ENCODE measurements at places on chromosomes 2 and 18.

DNA sequence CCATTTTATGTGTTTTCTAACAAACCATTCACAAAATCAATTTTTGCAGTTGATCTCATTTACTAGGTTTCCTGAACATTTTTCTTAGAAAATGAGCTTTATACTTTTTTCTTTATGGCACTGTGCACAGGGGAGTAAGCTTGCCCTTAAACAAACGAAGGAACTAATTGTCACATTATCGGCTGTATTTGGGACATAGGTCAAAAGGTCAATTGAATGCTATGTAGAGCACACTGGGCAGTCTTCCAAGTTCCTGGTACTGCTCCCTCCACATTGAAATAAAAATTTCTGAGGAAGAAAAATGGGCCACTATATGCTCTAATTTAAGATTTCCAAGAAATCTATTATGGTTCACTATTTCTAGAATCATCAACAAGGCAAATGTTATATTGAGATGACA is 93.6 kb upstream of the TMEFF2 start:
- DNase-seq: no peak

DNA sequence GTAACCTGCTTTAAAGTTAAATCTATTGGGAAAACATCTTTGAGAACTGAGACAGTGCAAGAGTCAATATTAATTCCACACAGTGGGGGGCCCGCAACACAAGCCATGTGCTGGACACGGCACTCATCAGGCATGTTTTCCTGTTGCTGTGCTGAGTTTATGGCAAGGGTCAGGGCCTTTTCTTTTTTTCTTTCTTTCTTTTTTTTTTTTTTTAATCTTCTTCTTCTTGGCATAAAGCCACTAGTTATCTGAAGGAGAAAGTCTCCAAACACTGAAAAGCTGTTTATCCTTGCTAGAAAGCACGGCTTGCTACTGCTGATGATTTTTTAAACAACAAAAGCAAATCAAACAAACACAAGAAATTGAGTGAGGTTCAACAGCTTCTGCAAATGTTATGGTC is 252.1 kb downstream of the ZNF521 start:
- DNase-seq: no peak

- DNase-seq: no peak
Measured at GRCh38 chr2:12071318-12071717, 324.9 kb downstream of the LPIN1 start.

DNA sequence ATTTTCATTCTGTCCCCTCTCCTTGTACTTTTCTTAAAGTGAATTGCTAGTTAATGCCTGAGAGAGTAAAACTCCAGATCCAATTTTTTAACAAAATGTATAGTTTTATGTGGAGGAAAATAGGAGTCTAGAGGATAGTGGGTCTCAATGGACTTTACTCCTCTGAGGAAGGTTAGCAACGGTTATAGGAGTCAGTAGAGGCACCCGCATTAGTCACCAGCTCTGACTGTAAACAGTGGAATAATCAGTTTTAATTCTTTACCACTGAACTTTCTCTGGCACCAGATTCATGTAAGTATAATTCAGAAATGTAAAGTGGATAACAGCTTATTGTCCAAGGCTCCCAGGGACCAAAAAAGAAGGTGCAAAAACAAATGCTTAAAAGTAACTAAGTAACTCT is 38.7 kb upstream of the HNMT start:
- no peak for DNase-seq

DNA sequence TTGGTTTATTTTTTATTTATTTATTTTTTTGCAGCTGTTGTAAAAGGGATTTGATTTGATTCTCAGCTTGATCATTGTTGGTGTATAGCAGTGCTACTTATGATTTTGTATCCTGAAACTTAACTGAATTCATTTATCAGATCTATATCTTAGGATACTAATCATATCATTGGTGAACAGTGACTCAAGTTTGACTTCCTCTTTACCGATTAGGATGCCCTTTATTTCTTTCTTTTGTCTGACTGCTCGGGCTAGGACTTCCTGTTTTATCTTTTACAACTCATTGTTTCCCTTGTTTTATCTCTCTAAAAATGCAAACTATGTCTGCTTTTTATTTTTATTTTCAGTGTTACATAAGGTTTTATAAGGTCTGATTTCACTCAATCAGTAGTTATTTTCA is 23.6 kb downstream of the SP100 start:
- no peak for DNase-seq

- DNase-seq: no peak
Measured at GRCh38 chr2:149188291-149188690, 142.1 kb upstream of the LYPD6 start.

- peak; percentile 54 for DNase-seq
Measured at GRCh38 chr18:57441071-57441794, 6.1 kb downstream of the ONECUT2 start.

- no peak for DNase-seq
Measured at GRCh38 chr2:144331674-144332355, 188.1 kb downstream of the ZEB2 start.

DNA sequence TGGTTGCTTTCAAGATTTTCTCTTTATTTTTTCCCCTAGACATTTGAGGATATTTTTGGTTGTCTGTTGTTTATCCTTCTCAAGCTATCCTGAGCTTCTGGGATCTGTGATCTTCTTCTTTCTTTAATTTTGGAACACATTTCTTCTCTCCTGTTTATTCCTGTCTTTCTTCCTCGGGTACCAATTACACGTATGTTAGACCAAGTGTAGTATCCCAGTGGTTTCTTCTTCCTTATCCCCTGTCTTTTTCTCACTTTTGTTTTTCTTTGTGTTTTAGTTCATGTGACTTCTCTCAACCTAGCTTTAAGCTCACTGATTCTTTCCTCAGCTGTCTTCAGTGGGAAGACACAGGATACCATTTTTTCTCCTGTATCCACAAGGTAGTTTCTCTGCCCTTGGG is 120.0 kb downstream of the GALR1 start:
- DNase-seq: no peak

- DNase-seq: no peak
Measured at GRCh38 chr2:136572335-136572734, 193.0 kb upstream of the THSD7B start.

DNA sequence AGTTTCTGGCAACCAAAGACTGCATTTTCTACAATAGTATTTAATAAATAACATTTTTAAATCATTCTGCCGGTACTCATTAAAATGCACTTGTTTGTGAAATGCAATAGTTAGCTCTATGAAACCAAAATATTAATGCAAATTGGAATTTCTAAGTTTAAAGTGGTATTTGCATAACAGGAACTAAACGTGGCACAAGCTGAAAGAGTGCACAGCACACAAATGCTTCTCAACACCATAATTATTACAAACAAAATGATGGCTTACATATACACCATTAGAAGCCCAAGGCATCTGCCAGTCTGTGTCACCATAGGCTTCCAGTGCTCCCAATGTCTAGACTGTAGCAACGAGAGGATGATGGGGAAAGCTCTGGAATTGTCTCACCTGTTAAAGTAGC is 280.5 kb downstream of the TCF4 start:
- DNase-seq: no peak
